Amniotic stem cell (primary cell): ENCODE measurements at places on chromosomes 1 and 21.
A peak's percentile ranks its signal among the peaks of the same experiment; 100 is the strongest.

DNA sequence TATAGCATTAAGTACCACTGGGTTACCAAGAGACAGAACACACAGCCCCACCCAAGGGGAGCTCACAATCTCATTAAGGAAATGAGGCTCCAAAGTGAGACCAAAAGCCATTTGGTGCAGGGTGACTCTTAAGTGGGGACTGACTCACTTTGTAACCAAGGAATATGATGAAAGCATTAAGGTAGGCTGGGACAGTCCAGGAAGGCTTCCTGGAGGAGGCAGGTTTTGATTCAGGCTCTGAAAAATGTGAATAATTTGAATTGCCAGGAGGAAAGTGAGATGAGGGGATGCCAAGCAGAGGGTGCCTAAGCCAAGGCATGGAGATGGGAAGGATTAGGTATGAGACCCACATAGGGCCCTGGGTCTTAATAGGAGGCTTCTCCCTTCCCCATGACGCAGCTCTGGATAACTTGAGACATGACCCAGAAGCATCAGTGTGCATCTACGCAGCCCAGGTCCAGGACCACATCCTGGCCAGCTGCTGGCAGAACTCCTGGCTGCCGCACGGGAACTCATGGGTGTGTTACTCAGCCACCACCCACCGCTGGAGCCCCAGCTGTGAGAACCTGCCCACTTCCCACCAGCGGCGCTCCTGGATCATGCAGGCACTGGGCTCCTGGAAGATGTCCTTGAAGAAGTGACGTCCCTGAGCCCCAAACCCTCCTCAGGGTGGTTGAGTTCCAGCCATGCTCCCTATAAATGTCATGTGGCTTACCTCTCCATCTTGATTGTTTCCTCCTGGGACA is 5.9 kb upstream of the TTC4 start:
- no peak for DNase-seq

GRCh38 chr1:204400882-204401510 is 10.6 kb downstream of the PPP1R15B start:
- no peak for DNase-seq

DNA sequence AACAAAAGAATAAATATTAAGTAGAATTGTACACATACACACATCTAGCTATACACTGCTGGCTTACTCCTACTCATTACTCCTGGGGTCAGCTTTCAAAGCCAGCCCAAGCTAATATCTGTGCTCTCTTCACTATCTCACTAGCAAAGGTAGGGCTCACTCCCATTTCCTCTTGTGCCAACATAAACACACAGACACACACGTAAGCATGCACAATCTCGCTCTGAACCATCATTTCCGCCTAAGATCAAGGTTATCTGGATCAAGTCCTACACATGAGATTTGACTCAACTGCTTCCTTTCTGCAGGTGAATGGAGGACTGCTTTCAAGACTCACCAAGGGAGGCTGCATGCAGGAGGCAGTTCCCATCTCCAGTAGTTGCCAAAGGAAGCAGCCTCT is 28.8 kb upstream of the MTMR11 start:
- no peak for DNase-seq

DNA sequence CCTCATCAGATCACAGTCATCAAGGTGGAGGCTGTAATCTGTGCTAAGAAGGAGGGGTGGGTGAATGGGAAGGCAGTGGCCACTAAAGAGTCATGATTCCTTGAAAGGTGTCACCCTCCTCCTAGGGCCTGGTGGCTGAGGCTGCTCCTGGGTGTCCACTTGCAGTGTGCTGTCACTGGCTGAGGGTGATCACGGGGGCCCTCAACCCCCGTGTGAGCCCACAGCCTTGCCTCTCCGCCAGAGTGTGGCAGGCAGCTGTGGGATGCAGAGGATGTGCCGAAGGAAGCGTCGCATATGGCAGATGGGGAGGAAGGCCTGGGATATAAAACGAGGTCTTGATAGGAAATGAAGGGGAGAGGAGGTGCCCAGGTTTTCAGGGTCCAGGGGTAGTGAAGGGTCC is 476.5 kb downstream of the PTPRU start:
- DNase-seq, result no peak

- no peak for DNase-seq
These were observed 82.6 kb downstream of the NENF start for GRCh38 chr1:212515329-212515760.

- no peak for DNase-seq
These were observed 27.2 kb upstream of the ERG start for GRCh38 chr21:38525454-38525853.

DNA sequence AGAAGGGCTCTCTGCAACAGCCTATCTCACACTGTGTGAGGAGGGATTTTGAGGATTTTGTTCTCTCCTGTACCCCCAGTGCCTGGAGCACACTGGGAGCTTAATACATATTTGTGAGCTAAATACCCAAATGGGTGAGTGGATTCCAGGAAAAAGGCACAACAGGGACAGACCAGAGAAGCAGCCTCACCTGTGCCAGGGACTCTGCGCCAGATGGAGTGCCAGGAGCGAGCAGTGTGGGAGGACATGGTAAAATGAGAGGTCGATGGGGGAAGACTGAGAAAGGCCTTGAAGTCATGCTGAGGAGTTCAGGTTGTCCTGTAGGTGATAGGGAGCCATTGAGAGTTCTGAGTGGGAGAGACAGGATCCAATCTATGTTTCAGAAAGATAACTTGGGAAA is 11.0 kb upstream of the KCNA2 start:
- no peak for DNase-seq

GRCh38 chr1:28792644-28793121 is 19.3 kb upstream of the OPRD1 start:
- no peak for DNase-seq

- DNase-seq, result peak; percentile 21
These were observed 74.4 kb downstream of the DUSP10 start for GRCh38 chr1:221667504-221667903.

GRCh38 chr1:74160046-74160445 is 37.9 kb downstream of the LRRIQ3 start:
- no peak for DNase-seq

GRCh38 chr1:85363521-85363920 is 87.1 kb upstream of the BCL10 start:
- no peak for DNase-seq

DNA sequence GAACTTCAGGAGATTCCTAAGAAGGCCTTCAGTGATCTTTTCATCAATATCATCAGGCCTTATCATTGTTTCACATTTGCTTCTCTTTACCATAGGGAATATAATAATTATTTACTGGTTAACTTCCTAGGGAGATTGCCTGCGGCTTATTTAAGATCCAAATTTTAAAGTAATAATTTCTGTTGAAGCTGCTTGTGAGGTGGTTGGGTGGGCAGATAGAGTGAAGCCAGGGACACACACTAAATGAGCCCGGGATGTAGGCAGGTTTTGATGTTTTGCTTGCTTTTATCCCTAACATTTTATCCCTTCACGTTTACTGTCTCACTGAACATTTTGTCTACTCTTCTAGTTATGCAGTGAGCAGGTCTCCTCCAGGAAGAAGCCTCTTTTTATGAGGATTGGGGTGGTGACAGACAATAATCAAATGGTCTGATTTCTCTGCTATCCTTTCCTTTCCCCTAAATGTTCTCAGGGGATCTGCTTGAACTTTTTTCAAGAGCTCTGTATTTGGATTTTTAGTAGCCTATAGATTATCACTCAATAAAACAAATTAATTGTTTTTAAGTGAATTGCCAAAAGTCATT is 164.7 kb downstream of the RUNX1 start:
- DNase-seq, result no peak

DNA sequence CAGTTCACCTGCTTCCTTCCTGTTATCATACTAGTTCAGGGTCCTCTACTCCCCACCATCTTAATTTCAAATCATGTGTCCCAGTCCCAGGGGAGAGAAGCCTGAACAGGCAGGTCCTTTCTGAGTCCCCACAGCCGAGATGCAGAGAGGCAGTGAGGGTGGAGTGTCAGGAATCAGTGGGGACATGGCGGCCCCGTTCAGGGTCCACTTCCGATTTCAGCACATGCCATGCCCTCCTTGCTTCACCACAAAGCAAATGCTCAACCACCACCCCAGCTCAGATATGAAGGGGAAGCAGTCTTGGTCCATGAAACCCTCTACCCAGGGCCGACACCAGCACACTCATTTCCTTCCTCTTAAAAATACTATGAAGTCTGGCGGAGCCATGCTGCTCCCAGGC is 5.2 kb upstream of the SEMA4A start:
- no peak for DNase-seq
